Stimulated activated CD8-positive, alpha-beta memory T cell treated with anti-CD3 and anti-CD28 coated beads, Interleukin-7, amount 100 ng/mL, for 1 hour (primary cell): ENCODE measurements at places on chromosomes 3 and 15.

DNA sequence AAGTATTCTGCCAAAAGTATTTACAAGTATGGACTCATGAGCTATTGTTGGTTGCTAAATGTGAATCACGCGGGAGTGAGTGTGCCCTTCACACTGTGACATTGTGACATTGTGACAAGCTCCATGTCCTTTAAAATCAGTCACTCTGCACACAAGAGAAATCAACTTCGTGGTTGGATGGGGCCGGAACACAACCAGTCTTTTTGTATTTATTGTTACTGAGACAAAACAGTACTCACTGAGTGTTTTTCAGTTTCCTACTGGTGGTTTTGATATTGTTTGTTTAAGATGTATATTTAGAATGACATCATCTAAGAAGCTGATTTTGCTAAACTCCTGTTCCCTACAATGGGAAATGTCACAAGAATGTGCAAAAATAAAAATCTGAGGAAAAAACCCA is 30.3 kb downstream of the SYNM start:
- no peak for DNase-seq

- DNase-seq = no peak
Observed at GRCh38 chr15:89399238-89400115, 64.9 kb upstream of the POLG start.

DNA sequence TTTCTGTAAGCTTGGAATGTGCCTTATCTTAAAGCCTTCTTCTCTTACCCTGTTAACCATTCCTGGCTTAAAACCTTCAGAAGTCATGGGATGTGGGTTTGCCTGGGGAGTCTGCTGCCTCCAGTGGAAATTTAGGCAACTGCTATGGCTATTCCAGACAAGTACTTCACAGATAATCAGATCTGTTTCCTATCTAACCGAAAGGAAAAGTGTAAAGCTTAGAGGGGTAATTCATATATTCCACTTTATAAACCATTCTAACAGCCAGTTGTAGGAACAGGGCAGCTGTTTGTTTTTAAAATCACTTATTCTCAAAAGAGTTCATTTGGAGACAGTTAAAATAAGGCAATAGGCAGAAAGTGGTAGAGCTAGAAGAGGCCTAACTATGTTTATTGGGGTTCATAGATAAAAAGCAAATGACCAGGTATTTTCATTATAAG is 219.9 kb downstream of the TCF12 start:
- no peak for DNase-seq

- DNase-seq = no peak
Observed at GRCh38 chr3:137525471-137525870, 238.6 kb upstream of the SOX14 start.
